Stimulated activated CD4-positive, alpha-beta T cell treated with anti-CD3 and anti-CD28 coated beads, Interleukin-15, amount 100 ng/mL, for 1 hour (primary cell): ENCODE measurements at places on chromosomes 4 and X.

DNA sequence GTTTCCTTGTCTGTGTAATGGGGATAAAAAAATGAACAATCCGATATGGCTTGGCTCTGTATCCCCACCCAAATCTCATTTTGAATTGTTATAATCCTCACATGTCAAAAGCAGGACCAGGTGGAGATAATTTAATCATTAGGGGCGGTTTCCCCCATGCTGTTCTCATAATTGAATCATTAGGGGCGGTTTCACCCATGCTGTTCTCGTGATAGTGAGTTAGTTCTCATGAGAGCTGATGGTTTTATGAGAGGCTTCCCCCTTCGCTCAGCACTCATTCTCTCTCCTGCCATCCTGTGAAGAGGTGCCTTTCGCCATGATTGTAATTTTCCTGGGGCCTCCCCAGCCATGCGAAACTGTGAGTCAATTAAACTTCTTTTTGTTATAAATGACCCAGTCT, 633.5 kb downstream of the RAPGEF2 start:
- no peak for DNase-seq

GRCh38 chrX:30649859-30650258, 3.4 kb upstream of the GK start:
- no peak for DNase-seq

DNA sequence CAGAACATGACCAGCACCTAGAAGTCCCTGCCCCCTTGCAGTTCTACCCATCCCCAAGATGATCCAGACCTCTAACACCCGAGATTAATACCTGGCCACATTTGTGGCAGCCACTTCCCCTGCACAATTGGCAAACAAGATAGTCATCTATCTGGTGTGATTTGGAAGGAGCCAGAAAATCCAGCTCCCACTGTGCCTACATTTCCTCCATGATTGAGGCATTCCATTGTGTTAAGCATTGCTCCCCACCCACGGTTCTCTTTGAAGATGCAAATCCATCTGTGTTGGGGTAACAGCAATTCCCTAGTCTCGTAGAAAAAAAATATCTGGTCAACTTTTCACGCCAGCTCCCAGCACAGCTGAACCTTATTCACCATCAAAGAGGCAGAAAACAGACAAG, 405.0 kb downstream of the BCOR start:
- no peak for DNase-seq

GRCh38 chrX:65689377-65689776, 21.9 kb downstream of the MSN start:
- no peak for DNase-seq

DNA sequence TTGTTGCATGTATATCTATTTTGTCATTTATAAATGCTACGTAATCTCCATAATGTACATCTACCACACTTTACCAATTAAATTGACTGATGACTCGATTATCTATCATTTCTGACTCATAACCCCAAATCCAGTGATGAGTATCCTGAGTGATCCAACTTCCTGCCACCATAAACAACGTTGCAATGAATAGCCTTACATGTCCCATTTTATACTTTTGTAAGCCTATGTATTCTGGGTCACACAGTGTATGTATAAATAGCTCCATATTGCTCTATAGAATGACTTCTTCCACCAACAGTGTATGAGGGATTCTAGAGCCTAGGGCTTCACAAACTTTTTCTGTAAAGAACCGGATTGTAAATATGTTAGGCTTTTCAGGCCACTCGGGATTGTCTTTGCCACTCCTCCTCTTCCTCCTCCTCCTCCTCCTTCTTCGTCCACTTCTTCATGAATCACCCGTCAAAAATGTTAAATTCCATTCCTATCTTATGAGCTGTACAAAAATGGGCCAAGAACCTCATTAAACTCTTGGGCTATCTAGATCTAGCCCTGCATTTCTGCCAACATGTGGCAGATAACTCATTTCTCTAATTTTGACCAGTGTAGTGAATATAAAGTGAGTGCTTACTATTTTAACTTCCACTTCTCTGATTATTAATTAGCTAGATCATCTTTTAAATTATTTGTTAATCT, 672.2 kb upstream of the AMOT start:
- DNase-seq = no peak

DNA sequence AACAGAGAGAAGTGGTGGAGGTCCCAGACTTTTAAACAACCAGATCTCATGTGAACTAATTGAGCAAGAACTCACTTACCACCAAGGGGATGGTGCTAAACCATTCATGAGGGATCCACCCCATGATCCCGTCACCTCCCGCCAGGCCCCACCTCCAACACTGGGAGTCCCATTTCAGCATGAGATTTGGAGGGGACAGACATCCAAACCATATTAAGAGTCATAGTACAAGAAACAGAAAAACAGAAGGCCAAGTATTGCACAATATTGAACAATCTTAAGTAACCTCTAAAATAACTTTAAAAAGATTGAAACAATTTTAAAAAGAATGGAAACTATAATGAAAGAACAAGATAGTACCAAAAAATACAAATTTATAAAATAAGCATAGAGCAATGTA, 110.0 kb downstream of the CBR4 start:
- DNase-seq = no peak

GRCh38 chr4:145891958-145892357, 46.7 kb downstream of the ZNF827 start:
- DNase-seq = no peak

GRCh38 chrX:154800478-154801210, 4.6 kb downstream of the MPP1 start:
- DNase-seq = no peak
